ENCODE measurements at places on chromosomes 11 and 22.
A peak's percentile ranks its signal among the peaks of the same experiment; 100 is the strongest.

GRCh38 chr11:45537614-45538013 lies 127.8 kb downstream of the CHST1 start:
- no peak for DNase-seq

GRCh38 chr11:11169715-11170351 lies 183.2 kb downstream of the CSNK2A3 start:
- DNase-seq: no peak

DNA sequence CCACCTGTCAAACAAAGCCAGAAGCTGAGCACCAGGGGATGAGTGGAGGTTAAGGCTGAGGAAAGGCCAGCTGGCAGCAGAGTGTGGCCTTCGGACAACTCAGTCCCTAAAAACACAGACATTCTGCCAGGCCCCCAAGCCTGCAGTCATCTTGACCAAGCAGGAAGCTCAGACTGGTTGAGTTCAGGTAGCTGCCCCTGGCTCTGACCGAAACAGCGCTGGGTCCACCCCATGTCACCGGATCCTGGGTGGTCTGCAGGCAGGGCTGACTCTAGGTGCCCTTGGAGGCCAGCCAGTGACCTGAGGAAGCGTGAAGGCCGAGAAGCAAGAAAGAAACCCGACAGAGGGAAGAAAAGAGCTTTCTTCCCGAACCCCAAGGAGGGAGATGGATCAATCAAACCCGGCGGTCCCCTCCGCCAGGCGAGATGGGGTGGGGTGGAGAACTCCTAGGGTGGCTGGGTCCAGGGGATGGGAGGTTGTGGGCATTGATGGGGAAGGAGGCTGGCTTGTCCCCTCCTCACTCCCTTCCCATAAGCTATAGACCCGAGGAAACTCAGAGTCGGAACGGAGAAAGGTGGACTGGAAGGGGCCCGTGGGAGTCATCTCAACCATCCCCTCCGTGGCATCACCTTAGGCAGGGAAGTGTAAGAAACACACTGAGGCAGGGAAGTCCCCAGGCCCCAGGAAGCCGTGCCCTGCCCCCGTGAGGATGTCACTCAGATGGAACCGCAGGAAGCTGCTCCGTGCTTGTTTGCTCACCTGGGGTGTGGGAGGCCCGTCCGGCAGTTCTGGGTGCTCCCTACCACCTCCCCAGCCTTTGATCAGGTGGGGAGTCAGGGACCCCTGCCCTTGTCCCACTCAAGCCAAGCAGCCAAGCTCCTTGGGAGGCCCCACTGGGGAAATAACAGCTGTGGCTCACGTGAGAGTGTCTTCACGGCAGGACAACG lies 11.7 kb downstream of the CXCR5 start:
- peak; percentile 76 for DNase-seq

GRCh38 chr11:14638561-14638960 lies 5.0 kb upstream of the PDE3B start:
- DNase-seq: no peak

DNA sequence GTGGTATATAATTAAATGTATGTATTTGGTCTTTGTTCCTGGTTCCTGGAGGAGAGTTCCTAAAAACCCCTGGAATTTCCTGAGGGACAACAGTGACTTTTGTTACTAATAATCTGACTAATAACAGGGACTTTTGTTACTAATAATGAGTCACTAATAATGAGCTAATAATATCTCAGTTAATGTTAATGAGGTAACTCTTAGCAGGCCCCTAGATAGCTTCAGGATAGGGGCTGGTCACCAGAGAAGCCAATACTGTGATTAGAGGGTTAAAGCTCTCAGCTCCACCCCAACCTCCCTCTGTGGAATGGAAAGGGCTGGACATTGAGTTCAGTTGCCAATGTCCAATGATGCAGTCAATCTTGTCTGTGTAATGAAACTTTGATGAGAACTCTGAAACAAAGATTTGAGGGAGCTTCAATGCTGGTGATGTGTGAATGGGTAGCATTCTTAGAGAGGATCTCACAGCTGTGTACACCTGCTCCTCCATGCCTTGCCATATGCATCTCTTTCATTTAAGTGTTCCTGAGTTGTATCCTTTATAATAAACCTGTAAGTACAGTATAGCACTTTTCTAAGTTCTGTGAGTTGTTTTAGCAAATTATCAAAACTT lies 1431.4 kb upstream of the TENM4 start:
- DNase-seq: no peak

- no peak for DNase-seq
Observed at GRCh38 chr22:44894782-44895181, 115.0 kb downstream of the PHF21B start.

DNA sequence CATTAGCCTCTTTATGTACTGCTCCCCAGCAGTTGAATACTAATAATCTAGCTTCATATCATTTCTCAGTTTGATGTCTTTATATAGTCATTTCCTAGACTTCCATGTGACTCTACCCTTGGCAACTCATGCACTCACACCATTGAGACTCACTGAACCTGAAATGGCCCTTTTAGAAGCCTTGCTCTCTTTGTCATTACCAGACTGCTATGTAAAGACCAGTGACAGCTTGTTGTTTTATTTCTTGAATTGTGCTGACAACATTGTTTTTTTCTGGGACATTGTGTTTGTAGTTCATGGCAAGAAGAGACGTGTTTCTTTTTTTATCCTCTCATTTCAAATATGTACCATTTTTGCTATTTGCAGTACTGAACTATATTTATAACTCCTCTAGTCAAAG lies 256.5 kb downstream of the CNTN5 start:
- no peak for DNase-seq

DNA sequence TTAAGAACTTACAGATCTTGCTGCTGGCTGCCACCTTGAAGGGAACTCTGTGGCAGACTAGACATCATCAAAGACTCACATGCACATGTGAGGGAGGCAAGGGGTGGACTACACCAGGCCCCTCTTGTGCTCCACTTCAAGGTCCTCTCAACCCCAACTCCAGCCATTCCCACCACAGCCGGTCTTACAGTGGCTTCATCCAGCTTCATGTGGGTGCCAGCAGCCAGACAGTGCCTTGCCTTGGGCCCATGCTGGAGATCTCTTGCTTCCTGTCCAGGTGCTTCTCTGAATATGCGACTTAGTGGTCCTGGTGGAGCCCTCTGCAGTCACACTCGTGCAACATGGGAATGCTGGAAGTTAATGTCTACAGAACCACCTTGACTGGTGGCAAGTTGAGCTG lies 44.6 kb upstream of the WNT7B start:
- DNase-seq: no peak

DNA sequence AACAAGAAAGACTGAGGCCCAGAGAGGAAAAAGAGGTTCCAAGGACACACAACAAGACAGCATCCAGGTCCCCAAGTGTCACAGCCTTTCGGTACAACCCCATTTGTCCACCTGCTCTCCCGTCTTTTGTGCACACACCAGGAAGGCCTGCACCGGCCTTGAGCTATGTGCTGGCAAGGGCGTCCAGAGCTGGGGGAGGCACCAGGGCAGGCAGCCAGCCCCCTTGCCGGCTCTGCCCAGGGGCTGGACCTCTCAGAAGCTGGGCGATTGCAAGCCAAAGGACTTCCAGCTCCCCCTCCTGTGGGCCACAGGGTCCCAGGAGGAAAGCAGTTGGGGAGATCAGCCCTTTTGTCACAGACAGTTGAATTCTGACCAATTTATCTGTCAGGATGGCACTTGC lies 210.5 kb downstream of the MN1 start:
- DNase-seq: no peak

- no peak for DNase-seq
Observed at GRCh38 chr11:78227921-78228320, 39.2 kb downstream of the USP35 start.

- DNase-seq: no peak
Observed at GRCh38 chr22:33389936-33390335, 331.8 kb upstream of the SYN3 start.

- DNase-seq: no peak
Observed at GRCh38 chr11:12408156-12408770, 30.9 kb downstream of the PARVA start.

DNA sequence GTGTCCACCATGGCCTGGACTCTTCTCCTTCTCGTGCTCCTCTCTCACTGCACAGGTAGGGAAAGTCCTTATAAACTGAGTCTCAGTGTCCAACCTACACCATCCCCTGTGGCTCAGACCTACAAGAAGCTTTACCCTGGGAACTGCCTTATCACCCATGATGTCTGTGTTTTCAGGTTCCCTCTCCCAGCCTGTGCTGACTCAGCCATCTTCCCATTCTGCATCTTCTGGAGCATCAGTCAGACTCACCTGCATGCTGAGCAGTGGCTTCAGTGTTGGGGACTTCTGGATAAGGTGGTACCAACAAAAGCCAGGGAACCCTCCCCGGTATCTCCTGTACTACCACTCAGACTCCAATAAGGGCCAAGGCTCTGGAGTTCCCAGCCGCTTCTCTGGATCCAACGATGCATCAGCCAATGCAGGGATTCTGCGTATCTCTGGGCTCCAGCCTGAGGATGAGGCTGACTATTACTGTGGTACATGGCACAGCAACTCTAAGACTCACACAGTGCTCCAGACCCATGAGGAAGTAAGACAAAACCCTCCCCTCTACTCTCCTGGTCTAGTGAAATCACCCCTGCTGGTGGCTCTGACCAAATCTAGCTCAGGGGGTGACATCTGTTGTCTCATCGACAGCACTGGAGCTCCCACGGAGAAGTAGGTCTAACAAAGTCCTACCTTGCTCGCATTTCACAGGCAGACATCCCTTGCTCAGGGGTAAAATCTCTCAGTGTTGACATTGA lies 74.3 kb downstream of the VPREB1 start:
- no peak for DNase-seq

DNA sequence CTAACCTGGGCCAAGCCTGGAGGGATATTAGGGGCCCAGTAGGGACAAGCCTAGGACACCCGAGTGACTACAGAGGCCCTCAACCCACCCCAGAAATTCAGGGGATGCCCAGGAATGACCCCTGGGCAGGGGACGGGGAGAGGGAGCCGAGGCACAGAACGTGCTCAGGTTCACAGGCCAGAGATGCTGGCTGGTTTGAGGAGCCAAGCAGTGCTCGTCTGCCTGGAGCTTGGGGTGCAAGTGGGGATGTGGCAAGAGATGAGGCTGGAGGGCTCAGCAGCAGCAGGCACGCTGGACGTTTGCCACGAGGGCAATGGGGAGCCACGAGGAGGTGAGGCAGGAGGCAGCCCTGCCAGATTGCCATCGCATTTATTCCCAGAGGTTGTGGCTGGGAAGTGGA lies 34.0 kb upstream of the EMID1 start:
- DNase-seq: no peak

DNA sequence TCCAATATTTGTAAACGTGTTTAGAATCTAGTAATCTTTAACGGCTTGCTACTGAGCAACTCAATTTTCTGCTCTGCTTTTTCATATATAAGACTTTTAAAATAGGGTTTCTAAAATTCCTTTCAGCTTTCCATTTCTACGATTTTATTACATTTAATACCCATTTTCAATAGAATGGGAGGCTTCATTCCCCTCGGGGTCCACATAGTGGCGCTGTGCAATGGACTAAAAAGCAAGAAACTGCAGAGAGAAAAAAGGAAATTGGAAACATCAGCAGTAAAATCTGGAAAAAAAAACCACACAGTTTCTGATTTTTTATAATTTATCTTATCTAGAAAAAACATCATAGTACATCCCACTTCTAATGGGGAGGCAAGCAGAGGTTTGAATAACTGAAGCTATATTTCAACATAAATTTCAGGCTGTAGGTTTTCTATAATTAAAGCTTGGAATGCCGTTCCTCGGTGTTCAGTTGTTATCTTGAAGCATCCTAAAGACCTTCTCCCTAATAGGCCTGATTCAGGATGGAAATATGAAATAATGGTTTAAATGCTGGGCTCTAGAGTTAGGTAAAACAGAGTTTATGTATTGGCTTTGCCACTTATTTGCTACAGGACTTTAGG lies 18.7 kb upstream of the JHY start:
- DNase-seq: peak; percentile 46

- no peak for DNase-seq
Observed at GRCh38 chr11:112615238-112615637, 346.0 kb upstream of the NCAM1 start.

DNA sequence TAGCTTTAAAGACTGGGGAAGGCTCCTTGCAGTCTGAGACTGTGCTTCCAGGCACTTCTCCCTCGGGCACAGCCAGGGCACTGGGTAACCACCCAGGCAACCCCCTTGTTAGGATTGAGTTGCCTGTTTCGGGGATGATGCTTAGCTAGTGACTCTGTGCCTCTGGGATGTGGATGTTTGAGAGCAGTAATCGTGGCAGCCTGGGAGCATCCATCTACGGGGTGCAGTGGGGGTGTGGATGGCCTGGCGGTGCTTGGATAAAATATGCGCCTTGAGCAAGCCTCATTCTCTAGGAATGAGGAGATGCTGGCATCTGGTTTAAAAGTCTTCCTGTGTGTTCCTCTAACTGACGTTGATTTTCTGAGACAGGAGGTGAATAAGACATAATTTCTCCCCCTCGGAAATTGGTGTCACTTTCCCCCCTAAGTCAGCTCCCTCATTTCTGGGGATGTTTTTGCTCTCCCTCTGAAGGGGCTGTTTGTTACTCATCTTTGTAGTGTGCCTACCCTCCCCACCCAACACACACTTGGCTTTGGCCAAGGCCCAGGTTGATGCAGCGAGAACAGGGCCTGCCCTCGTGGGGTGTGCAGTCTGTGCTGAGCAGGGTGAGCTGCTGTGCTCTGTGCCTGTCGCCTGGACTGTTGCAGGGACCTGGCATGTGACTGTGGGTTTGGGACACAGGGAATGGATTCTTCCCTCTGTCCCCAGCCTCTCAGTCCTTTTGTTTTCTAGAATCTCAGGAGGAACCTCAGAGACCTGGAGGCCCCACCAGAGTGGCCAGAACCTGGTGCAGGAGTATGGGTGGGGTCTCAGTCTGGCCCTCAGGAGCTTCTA lies 2.0 kb downstream of the GNAZ start:
- DNase-seq: no peak

DNA sequence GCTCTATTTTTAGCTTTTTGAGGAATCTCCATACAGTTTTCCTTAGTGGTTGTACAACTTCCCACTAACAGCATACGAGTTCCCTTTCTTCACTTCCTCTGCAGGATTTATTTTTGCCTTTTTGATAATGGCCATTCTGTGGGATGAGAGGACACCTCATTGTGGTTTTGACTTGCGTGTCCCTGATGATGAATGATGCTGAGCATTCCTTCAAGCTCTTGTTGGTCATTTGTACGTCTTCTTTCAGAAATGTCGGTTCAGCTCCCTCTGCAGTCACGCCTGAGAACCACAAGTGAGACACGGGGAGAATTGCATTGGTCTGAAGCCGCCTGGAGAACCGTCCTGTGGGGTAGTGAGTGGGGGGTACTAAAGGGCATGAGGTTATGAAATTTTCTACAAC lies 2.0 kb upstream of the KRTAP5-10 start:
- no peak for DNase-seq

DNA sequence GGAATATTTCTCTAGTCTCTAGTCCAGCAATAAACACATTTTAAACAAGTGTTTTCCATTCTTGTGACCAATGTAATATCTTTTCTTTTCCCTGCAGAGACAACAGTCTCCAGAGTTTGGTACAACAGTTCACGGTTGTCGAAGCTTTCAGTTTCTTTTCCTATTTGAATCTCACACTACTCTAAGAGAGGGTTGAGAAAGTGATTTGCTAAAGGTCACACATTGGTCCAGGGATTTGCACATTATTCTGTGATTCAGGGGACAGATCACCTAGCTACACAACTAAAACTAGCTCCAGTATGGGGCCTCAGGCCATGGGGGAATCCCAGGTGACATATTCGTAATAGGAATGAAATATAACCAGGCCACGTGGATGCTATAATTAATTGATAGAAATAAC lies 132.5 kb downstream of the HIPK3 start:
- no peak for DNase-seq

- no peak for DNase-seq
Observed at GRCh38 chr11:990101-990500, 46.4 kb downstream of the MUC6 start.

- DNase-seq: no peak
Observed at GRCh38 chr11:44842220-44842619, 108.5 kb downstream of the TP53I11 start.

Data from activated T-cell treated with anti-CD3 and anti-CD28 coated beads, Interleukin-2, amount 50 U/mL, for 1 hour (primary cell).